ENCODE measurements at places on chromosomes 11 and 22.

- no peak for DNase-seq
These were observed 61.6 kb downstream of the CASP12 start for GRCh38 chr11:104836691-104837090.

- no peak for DNase-seq
These were observed 135.3 kb downstream of the CCDC34 start for GRCh38 chr11:27227736-27228135.

GRCh38 chr11:75024068-75024449 is 35.3 kb downstream of the NEU3 start:
- DNase-seq = no peak

DNA sequence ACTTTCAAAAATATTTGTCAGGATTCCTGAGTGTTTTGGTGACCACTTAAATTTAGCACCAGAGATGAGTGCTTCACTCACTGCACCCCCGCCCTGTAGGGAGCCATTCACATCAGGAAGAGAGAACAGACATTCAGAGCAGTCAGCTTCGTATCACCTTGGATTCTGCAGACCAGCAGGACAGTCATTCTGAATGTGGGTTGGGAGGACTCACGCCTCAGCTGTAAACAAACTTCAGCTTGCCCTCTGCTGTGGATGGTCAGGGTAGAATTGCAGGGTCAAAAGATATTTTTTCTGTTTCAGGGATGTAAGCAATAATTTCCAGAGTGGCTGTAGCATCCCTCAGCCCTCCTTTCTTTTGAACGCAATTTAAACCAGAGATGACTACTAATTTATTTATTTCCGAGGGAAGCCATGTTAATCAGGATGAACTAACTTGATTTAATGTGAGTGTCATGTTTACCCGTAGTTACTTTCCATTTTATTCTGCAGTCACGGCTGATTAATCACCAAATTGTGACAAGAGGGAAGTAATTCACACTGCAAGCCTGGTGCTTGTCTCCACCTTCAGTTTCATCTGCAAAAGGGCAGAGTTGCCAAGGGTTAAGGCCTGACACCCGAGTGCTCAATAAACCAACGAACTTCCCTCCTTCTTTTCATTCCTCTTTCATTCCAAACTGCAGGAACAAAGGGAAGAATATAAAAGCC is 174.2 kb upstream of the DDI1 start:
- no peak for DNase-seq

GRCh38 chr22:33328789-33329296 is 270.7 kb upstream of the SYN3 start:
- no peak for DNase-seq

All from stimulated activated CD4-positive, alpha-beta T cell treated with anti-CD3 and anti-CD28 coated beads, Interleukin-1b, Interleukin-23, amount 100 ng/mL, for 24 hours (primary cell).